ENCODE measurements at places on chromosomes 6 and 20.

- no peak for DNase-seq
Measured at GRCh38 chr20:63159826-63160640, 55.9 kb downstream of the YTHDF1 start.

DNA sequence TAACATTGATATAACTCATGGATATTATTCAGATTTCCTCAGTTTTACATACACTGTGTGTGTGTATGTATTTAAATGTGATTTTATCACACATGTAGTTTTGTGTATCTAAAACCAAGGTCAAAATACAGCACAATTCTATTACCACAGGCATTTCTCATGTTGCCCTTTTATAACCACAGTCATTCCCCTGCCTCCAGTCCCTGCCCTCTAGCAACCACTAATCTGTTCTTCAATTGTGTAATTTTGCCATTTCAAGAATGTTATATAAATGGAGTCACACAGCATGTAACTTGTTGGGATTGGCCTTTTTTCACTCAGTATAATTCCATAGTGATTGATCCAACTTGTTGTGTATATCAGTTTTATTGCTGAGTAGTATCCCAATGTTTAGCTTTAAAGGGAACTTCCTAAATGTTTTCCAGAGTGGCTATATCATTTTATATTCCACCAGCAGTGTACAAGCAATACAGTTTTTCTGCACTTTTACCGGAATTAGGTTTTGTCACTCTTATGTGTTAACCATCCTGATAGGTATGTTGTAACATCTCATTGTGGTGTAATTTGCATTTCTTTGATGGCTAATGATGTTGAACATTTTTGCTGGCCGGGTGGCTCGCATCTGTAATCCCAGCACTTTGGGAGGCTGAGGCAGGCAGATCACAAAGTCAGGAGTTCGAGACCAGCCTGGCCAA, 338.2 kb downstream of the SOX4 start:
- no peak for DNase-seq

- no peak for DNase-seq
Measured at GRCh38 chr20:59720013-59720412, 115.7 kb downstream of the PHACTR3 start.

- no peak for DNase-seq
Measured at GRCh38 chr20:1298166-1298565, 30.8 kb downstream of the SDCBP2 start.

DNA sequence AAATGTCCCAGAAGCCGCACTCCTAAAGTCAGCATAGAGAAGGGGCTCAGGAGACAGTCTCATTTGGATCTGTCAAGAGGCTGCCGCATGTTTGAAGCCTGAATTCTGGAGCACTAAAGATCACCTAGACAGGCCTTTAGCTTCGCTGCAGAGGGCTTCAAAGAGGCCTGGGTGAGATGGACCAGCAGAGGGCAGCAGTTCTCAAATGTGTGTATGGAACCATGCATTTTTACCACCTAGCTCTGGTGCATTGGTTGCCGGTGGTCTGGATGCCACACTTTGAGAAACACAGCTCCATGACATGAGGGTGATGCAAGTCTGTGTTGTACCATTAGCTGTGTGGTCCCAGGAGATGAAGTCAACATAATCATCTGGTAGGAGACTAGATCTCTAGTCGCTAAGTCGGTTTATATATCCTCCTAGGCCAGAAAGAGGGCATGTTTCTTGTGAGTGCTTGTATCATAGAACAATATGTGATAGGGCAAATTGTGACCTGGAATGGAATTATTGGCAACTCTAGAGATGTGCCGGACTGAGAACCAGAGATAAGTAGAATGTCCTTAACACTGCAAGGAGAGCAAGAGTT, 64.8 kb downstream of the KIAA0319 start:
- peak; percentile 54 for DNase-seq

DNA sequence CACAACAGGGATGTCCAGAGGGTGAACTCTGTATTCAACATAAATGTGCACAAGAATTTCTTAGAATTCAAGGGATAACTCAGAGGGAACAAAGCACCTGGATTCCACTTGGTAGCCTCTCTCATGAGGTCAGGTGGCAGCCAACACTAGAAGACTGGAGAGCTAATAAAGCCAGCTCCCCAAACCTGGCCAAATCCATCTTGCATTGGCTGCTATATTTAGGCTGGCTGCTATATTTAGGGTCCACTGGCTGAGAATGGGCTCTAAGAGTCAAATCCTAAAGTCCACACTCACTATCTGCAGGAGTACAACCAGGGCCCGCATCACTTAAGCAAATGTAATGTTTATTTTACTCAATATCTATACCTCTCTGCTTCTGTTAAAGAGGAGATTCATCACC, 20.0 kb downstream of the TBC1D7 start:
- DNase-seq = no peak

DNA sequence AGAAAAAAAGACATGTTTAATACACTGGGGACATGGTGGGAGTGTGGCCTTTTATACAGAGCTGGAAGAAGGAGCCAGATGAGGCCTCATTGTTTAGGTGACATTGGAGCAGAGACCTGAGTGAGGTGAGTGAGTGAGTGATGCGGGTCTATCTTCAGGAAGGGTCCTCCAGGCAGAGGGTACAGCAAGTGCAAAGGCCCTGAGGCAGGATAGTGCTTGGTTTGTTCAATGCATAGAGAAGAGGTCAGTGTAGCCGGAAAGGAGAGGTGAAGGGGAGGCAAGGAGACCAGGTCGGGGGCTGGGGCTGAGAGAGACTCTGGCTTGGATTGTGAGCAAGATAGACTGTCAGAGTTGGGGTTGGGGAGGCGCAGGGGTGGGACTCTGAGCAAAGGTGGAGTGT, 23.6 kb downstream of the KCNG1 start:
- no peak for DNase-seq

DNA sequence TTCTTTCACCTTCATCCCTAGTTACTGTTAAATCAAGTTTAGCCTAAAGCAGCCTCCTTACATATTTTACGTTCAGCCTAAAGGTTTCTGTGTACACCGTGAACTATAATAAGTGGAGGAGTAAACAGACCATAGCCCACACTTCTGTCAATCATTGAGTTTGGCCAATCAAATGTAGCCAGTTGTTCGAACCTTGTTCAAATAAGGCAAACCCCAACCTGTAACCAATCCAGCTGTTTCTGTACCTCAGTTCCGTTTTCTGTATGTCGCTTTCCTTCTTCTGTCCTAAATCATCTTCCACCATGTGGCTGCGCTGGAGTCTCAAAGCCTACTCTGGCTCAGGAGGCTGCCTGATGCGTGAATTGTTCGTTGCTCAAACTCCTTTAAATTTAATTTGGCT, 1.8 kb upstream of the FBXO30 start:
- no peak for DNase-seq

GRCh38 chr20:21280522-21281016, 22.6 kb upstream of the XRN2 start:
- DNase-seq = no peak

DNA sequence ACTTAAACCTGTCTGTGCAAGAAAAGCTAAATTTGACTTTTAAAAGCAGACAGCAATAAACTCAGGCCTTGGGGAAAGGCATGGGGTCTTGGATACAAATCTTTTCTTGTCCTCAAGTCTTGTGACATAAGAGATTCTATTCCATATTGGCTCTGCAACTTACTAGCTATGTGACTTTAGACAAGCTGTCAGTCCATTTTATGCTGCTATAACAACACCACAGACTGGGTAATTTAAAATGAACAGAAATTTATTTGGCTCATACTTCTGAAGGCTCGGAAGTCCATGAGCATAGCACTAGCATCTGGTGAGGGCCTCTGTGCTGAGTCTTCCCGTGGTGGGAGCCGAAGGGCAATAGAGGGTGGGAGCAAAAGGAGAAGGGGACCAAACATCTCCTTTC, 246.0 kb upstream of the MOCS1 start:
- DNase-seq = no peak

DNA sequence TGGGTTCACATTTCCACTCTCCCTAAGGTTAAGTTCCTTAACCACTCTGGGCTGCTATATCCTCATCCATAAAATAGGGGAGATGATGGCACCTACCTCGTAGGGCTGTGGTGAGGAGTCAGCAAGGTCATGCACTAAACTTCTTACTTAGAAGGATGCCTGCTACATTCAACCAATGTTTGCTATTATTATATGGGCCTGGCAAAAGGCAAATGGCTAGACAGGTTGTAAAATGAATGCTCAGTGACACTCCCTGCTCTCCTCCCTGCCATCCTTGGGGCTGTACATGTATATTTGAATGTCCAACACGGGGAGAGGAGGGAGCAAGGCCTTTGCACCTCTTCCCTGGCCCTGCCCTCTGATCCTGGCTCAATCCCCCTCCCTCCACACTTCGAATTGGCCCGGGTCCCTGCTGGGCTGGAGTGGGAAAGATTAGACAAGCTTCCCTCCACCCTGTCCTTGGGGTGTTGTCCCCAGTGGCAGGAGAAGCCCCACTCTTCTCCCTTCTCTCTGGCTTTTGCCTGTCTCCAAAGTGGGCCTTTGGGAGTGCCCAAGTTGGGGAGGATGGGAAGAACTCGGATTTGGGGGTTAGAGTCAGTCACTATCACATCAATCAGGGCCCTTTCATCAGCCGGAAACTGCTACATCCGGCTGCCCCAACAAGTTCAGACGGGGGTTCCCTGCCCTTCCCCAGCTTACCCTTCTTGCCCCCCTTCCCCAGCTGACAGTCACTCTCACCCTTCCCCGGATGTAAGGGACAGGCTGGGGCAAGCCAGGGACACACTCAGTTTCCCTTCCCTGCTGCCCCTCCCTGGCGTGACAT, 36.3 kb upstream of the VEGFA start:
- DNase-seq = no peak

DNA sequence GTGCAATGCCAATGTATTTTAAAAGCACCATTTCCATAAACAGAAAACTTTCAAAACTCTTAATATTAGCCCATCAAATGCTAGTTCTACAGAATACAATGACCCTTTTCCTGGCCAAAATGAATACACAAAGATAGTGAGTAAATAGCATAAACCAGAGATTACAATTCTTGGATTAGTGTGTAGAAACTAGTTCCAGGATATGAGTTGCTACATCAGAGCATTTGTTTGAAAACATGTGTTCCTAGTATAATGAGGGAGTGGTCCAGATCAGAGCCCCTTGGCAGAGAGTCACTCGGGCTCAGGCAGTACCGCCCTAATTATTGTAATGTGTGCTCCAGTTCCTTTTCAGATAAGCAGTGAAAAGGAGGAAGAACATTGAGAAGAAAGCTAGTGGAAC, 63.7 kb upstream of the COL21A1 start:
- DNase-seq = no peak

DNA sequence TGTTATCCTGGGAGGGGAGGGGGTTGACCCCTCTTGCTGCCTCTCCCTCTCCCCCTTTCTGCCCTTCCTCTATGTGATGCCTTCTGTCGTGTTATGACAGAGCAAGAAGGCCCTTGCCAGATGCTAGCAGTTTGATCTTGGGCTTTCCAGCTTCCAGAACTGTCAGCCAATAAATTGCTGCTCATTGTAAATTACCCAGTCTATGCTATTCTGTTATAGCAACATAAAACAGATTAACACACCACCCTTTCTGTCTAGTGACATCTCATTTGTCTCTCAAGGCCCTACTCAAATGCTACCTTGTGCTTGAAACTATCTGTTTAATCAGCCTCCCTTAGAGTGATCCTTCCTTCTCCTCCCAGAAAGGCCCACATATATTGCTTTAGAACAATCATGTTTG, 16.4 kb upstream of the MAP3K4 start:
- DNase-seq = no peak

GRCh38 chr20:48460681-48461080, 367.1 kb downstream of the PREX1 start:
- DNase-seq = no peak

DNA sequence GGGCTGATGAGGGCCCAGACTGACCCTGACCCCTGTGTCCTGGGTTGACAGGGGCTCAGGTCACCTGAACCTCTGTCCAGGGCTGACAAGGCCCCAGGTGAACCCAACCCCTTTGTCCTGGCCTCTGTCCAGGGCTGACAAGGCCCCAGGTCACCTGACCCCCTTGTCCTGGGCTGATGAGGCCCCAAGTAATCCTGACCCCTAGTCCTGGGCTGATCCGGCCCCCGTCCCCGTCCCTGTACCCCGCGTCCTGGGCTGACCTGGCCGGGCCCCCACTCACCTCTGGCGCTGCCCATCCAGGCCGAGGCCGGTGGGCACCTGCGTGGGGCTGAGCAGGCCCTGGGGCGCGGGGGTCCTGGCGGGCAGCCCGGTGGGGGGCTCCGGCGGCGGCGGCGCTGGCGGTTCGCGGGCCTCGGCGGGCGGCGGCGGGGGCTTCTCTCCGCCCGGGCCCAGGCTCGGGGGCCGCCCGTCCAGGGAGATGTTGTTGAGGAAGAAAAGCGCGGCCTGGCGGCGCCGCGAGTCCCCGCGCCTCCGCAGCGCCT, 379 bp downstream of the CABLES2 start:
- no peak for DNase-seq

DNA sequence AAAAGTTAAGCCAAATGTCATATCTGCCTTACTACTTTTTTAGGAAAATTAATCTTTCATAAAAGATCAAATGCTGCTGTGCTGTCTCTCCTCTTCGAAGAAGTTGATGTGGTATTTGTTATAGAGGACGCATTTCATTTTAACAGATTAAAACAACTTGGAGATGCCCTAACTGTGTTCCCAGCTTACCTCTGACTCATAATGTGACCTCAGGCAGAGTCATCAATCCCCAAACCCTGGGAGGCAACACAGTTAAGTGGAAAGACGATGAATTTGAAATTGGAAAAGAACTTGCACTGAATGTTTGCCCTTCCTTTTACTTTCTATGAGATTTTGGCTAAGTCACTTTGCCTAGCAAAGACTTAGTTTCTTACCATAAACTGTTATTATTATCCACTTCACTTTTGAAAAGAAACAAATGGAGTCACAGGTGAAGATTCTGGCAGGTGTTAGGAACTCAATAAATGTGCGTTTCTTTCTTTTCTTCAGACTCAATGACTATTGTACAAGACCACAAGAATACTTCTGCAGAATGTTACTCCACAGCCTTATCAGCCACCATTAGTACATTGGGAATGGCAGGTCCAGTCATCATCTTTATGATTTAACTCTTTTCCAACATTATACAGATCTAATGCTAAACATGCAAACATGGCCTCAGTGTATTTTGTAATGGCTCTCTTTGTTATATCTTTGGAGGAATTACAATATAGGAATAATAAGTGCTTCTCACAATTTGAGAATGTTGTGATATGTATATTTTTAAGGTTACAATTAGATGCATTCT, 102.6 kb downstream of the COL21A1 start:
- no peak for DNase-seq

GRCh38 chr6:47027315-47027714, 14.8 kb downstream of the ADGRF1 start:
- DNase-seq = no peak

DNA sequence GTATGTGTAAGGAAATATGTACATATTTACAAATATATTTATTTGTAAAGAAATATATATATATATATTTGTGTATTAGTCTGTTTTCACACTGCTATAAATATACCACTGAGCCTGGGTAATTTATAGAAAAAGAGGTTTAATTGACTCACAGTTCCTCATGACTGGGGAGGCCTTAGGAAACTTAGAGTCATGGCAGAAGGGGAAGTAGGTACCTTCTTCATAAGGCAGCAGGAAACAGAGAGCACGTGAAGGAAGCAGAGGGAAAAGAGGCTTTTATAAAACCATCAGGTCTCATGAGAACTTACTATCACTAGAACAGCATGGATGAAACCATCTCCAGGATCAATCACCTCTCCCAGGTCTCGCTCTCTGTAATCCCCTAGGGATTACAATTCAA, 644.5 kb upstream of the HS3ST5 start:
- no peak for DNase-seq

GRCh38 chr6:30938730-30939129, 2.0 kb upstream of the MUCL3 start:
- no peak for DNase-seq

GRCh38 chr6:17719323-17720041, 12.8 kb upstream of the NUP153 start:
- DNase-seq = no peak
